ENCODE measurements at places on chromosomes 3 and 15. TPM values are rescaled to one million over a fixed set of nuclear protein-coding genes. Genes with fewer than 3 reads are reported as not detected.

GRCh38 chr15:101127506-101128076 lies 124.3 kb downstream of the CHSY1 start:
- peak overlapping the region; percentile 53 for H3K4me3 ChIP-seq
- DNase-seq, result peak; percentile 73
- peaks cover 53% of the 10 kb centered on the region for H3K4me1 ChIP-seq
- peak overlapping the region; percentile 94 for H3K27ac ChIP-seq

DNA sequence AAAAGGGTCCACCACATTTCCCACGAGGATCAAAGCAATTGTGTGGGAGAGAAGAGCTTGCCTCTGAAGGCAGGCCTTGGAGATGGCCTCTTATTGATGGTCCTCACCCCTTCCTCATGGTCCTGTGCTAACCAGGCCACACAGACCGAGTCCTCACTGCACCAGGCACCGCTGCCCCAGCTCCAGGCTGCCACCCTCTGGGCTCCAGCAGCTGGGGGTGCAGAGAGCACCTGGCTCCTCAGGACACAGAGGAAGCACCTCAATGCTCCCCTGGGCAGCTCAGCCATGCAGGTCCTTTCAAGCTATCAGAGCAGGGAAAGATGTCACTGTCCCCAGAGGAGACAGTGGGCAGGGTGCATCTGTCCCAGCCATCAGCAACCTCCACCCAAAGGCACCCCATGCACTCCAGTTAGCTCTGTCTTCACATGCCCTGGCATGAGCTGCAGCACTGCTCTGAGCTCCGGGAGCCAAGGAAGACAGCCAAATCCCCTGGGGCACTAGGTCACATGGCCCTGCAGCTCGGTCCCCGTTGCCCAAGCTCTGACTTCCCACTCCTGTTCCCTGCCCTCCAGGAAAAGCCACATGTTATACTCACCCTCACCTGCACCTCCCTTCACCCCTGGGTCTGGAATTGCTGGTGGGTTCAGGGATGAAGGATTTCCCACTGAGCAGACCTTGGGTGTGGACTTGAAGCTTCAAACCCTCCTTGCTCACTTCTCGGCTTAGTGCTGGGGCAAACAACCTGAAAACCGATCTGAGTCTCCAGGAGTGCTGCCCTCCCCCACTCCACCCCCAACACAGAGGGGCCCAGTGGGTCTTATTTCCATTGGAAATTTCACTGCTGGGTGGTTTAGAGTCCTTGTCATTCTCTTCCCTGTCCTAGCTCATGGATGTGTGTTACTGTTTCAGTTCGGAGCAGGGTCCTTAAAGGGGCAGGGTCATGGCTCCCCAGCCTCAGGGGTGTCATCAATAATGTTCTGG lies 32.6 kb downstream of the ALS2CL start:
- H3K4me1 ChIP-seq, result no peaks in the 10 kb centered on the region
- H3K36me3 ChIP-seq, result no peaks in the 10 kb centered on the region
- H3K27me3 ChIP-seq, result no peaks in the 10 kb centered on the region
- no peak for DNase-seq
- H3K4me3 ChIP-seq, result no peak overlapping the region

Gene ARHGAP11A
- total RNA-seq, result 131 TPM

Gene CKMT1A
- total RNA-seq, result 0.35 TPM
